ENCODE measurements at places on chromosomes 2 and 18. TPM values are rescaled to one million over a fixed set of nuclear protein-coding genes. Genes with fewer than 3 reads are reported as not detected.

Gene ALK
- total RNA-seq: not detected

- DNase-seq: no peak
Observed at GRCh38 chr2:109655287-109655686, 41.1 kb downstream of the SOWAHC start.

DNA sequence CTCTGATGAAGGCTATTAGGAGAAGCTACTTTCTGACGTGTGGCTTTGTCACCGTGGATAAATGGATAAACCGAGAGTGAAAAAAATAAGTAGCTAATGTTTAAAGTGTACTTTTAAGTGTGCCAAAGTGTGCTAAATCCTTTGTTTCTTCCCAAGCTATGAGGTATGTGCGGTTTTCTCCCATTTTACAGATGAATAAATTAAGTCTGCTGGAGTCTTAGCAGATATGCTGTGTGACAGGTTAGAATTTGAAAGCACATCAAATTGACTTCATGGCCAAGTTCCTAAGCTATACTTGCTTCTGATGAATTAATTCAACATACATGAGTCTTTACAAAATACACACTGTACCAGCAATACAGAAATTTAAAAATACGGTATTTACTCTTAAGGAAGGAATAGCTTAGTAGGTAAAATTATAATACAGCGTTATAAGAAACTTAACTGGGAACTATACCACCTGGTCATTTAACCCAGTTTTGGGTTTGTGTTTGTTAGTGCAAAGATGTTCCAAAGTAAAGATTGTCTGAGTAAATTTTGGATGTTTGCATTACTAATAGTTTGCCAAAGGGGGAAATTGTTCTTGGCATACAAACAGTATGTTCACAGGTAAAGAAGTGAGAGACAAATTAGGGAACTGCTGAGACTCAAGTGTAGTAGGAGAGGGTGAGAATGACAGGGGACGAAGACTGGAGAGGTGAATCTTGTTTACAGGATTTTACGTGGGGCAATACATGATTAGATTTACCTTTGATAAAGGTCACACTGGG, 1.4 kb downstream of the AGPS start:
- no peak for DNase-seq

- DNase-seq: no peak
Observed at GRCh38 chr2:54716375-54716774, 7.1 kb upstream of the EML6 start.

- no peak for DNase-seq
Observed at GRCh38 chr18:8889489-8889888, 184.1 kb downstream of the MTCL1 start.

GRCh38 chr2:40028792-40029488, 249.9 kb upstream of the THUMPD2 start:
- no peak for DNase-seq

- no peak for DNase-seq
Observed at GRCh38 chr2:3981446-3981987, 278.1 kb downstream of the DCDC2C start.

GRCh38 chr2:240893363-240893844, 2.6 kb downstream of the MAB21L4 start:
- peak; percentile 75 for DNase-seq

DNA sequence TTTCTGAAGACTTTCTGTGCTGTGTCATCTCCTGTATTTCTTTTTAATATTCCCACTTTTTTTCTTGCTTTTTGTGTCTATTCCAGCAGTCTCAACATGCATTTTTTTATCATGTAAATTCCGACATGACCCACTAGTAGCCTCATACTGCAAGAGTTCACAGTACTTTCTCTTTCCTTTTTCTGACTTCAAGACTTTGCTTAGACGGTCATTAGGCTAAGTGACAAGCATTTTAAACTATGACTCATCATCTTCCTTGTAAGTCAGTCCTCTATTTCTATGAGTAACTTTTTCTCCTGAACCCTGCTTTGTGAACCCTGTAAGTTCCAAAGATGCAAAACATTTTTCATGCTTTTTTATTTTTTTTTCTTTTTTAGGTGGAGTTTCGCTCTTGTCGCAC, 381.2 kb downstream of the TXNL1 start:
- DNase-seq: no peak

GRCh38 chr2:137947032-137947727, 17.1 kb upstream of the HNMT start:
- no peak for DNase-seq

Gene CKAP2L
- 23.6 TPM for total RNA-seq

Gene PLGLB2
- 0.77 TPM for total RNA-seq

- peak; percentile 95 for DNase-seq
Observed at GRCh38 chr2:127115471-127116199, 8.7 kb upstream of the BIN1 start.

Gene OTX1
- 16.0 TPM for total RNA-seq

Gene HRH4
- total RNA-seq: not detected

Gene FAM110C
- total RNA-seq: 3.2 TPM

Gene ASB18
- not detected for total RNA-seq

- DNase-seq: no peak
Observed at GRCh38 chr2:231940795-231941194, 14.6 kb upstream of the NPPC start.

Gene NR4A2
- 0.97 TPM for total RNA-seq

DNA sequence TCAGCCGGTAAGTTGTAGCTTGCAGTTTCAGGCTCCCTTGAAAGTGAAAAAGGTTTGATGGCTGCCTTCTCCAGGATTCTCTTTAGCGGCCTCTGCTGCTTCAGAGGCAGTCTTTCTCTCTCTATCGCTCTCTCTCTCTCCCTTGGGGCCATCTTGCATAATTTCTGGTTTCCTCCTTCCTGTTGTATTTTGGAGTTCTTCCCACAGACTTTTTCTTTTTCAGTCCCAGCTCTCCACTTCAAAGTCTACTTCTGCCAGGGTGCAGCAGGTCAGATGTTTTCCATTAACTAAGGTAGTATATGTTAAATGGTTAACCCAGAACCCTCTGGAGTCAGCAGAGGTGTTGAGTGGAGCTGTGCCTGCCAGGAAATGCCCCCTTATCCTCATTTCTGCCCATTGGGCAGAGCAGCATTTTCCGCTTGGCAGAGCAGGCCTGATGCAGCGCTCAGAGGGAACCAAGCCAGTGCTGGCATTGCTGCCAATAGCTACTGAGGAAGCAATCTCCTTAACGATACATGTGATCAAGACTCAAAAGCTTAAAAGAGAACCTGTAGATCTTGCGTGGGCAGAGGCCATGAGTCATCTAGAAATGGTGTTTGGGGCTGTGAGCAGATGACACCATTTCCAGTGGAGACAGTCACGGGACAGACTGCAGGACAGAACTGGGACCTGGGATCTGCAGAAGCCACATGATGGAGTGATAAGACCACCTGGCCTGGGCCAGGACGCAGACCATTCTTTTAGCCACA, 20.8 kb downstream of the DBI start:
- DNase-seq: no peak

Gene REG3A
- 0.45 TPM for total RNA-seq

GRCh38 chr18:12838178-12838634, 45.8 kb downstream of the PTPN2 start:
- DNase-seq: peak; percentile 78

DNA sequence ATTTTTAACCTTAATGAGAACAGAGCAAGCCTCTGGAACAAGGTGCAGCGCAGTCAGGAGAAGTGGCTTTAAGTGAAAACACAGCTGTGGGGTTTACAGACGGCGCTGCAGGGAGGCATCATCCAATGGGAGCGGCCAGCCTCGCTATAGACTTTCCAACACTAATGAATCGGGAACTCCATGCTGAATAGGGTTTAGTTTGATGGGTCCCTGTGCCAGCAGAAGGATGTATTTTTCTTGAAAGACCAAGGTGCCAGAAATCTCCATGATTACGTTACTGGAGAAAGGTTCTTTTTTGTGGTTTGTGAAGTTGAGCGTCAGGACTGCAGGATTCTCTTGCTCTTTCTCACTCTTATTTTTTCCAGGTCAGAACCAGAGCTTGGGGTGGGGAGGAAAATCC, 87.9 kb upstream of the ALPP start:
- DNase-seq: no peak

DNA sequence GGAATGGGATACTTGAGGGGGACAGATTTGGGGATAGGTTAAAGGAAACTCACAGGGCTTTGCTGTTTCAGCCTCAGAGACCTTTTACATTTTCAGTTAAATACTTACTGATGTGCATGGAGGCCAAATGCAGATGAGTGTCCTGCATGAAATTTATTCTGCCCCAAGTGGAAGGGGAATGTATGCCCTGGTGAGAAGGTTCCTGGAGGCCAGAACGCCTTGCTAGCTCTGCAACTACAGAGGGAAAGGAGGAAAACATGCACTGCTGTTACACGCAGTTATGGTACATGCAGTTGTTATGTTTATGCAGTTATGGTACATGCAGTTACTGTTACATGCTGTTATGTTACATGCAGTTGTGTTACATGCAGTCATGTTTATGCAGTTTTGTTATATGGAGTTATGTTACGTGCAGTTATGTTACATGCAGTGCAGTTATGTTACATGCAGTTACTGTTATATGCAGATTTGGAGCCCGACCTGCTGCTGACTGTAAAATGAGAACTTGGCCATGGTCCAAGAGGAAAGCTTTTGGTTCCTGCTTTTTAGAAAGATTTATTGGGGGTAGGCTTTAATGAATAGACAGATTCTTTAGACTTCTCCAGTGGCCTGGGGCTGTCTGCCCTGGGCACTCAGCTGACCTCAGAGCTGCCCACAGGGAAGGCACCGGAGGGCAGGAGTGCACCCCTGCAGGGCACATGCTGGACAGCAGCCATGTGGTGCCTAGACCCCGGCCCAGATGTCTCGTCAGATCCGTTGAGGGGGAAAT, 84.1 kb downstream of the LDLRAD4 start:
- DNase-seq: no peak

DNA sequence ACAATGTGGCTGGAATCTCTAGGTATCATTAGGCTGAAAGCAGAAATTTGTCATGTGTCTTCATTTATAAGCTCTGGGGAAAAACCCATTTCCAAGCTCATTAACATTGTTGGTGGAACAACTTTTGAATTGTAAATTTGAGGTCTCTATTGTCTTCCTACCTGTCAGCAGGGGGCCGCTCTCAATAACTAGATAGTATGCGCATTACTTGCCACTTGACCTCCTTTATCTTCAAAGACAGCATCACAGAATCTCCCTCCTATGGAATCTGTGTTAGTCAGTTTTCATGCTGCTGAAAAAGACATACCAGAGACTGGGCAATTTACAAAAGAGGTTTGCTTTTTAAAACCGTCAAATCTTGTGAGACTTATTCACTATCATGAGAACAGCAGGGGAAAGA, 223.1 kb downstream of the CALCRL start:
- no peak for DNase-seq

Gene LRRC30
- not detected for total RNA-seq

GRCh38 chr2:209413311-209414014, 10.4 kb upstream of the MAP2 start:
- DNase-seq: no peak

DNA sequence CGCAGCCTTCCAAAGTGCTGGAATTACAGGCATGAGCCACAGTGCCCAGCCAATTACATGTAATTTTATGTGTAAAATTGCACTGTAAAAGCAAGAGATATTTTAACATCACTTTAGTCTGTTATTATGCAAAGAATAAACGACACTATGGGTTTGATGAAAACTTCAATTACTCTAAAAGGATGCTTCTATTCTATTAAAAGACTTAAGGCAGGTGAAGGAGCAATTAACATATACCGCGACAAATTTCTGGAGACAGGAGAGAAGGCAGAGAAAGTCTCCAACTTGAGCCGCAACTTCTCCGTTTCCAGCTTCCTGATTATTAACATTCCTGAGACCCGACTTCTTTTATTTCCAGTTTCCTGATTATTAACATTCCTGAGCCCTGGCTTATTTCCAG, 53.7 kb downstream of the FAM210A start:
- DNase-seq: no peak

Gene EML6
- total RNA-seq: 9.7 TPM

Gene IL18R1
- not detected for total RNA-seq

DNA sequence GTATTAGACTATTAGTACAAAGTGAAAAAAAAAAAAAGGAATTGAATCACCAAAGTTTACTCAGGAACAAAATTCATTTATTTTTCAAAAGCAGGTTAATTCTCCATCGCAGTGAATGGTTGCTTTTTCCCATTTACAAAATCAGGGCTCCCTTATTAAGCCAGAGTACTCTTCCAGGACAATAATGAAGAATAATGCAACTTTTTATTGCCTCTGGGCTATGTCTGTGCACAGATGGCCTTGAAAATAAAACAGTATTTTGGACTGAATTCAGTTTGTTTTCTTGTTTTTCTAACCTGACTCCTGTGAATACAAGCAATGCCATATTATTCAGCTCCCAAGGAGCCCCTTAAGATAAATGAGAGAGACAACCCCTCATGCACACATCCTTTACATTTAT, 246.8 kb downstream of the KCNS3 start:
- no peak for DNase-seq

GRCh38 chr2:29011418-29012060, 30.4 kb downstream of the TOGARAM2 start:
- DNase-seq: no peak

DNA sequence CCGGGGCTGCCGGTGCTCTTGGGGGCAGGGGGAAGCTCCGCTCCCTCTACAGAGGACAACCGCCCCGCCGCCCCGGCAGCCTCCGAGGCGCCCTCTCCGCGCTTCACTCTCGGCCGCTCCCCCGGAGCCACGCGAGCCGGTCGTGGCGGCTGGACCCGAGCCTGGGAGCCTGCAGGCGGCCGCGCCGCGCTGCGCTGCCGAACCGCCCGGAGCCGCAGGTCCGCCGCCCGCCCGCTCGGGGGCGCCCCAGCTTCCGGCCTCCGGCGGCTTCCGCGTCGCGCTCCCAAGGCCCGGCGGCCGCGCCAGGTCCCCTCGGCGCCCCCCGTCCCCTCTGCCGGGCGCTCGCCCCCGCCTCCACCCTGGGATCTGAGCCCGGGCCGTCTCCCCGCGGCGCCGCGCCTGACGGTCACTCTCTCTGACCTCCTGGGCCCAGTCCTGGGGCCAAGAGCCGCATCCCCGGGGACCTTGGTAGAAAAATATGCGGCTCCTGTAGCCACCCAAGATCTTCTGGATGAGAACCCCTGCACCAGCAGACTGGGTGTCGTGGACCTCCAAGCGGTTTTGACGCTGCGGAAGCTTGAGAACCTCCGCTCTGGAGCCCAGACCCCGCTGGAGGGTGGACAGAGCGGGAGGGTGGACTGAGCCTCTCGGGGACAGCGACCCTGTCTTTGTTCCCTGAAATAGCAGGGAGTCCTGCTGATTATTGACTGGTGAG, 44.3 kb downstream of the SERTAD2 start:
- DNase-seq: no peak

Gene LOXHD1
- not detected for total RNA-seq

DNA sequence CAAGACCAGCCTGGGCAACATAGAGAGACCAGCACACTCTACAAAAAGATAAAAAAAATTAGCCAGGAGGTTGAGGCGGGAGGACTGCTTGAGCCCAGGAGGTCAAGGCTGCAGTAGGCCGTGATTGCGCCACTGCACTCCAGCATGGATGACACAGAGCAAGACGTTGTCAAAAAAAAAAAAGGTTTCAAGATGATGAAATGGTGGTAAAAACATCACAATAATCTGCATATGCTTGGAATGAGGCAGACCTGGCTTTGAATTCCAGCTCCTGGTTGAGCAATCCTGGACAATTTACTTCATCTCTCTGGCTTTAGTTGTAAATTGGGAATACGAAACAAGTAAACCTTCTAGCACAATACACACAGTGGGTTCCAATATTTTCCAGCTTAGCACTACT, 24.1 kb downstream of the USP40 start:
- peak; percentile 11 for DNase-seq
